ENCODE measurements at places on chromosomes 5 and 9.
A peak's percentile ranks its signal among the peaks of the same experiment; 100 is the strongest.

GRCh38 chr5:133065471-133065870 is 13.7 kb downstream of the HSPA4 start:
- DNase-seq: no peak

DNA sequence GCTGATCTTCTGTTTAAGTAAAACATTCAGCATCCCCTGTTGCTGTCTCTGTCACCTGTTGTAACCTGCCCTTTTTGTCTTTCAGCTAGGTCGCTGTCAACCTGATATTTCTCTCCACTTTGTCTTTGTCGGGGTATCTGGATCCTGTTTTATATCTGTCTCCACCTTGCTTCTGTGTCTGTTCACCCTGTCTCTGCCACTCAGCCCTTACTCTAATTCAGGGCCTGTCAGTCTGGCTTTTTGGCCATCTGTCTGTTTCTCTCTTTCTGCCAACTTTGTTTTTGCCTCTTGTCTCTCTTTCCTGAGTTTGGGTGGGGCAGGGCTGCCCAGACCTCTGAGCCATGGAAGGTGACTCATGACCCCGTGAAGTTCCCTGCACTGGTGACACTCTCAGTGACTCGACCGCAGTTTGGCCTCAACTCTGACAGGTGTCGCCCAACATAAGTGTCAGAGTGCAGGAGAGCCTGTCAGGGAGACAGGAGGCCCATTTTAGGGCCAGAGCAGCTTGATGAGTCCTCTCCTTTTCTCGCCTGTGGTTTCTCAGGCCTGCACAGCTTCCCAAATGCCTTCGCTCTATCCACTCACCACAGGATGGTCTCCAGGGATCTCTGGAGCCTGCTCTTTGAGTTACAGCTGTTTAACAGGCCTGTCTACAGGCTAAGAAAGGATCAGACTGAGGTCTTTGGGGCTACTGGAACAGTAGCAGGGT is 868 bp downstream of the ZBTB43 start:
- peak; percentile 88 for DNase-seq

- no peak for DNase-seq
Measured at GRCh38 chr5:138945421-138946240, 70.5 kb upstream of the LRRTM2 start.

DNA sequence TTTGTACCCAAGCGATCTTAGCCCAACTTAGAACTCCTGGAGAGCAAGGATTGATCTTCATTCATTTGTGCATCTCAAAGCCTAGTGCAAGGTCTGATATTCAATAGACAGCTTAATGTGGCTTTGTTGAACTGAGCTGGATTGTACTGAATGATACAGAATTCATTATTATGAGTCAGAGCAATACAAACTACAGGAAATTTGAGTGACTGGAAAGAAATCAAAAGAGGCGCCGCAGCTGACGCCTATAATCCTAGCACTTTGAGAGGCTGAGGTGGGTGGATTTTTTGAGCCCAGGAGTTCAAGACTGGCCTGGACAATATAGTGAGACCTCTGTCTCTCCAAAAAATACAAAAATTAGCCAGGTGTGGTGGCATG is 58.6 kb downstream of the ENC1 start:
- DNase-seq: no peak

DNA sequence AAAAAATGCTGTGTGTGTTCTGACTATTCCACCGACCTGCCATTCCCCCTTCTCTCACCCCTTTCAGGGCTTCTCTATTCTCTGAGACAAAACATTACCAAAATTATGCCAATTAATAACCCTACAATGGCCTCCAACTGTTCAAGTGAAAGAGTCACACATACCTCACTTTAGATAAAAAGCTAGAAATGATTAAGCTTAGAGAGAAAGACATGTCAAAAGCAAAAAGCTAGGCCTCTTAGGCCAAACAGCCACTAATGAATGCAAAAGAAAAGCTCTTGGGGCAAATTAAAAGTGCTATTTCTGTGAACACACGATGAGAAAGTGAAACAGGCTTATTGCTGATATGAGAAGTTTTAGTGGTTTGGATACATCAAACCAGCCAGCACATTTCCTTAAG is 279.6 kb upstream of the GRAMD2B start:
- no peak for DNase-seq

DNA sequence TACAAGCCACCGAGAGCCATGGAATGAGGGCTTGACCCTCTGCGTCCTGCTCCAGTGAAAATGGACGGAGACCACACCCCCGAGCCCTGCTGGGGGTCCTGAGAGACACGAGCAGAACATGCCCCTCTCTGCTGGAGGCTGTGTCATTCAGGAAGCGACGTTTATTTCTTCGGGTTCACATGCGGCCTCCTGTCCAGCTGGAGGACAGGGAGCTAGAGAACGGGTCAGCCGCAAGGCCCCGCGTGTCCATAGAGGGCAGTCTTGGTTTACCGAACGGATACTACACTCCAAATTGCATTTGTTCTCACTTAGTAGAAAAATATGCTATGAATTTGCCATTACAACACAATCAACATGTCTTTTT is 36.1 kb downstream of the MRPL36 start:
- peak; percentile 56 for DNase-seq

DNA sequence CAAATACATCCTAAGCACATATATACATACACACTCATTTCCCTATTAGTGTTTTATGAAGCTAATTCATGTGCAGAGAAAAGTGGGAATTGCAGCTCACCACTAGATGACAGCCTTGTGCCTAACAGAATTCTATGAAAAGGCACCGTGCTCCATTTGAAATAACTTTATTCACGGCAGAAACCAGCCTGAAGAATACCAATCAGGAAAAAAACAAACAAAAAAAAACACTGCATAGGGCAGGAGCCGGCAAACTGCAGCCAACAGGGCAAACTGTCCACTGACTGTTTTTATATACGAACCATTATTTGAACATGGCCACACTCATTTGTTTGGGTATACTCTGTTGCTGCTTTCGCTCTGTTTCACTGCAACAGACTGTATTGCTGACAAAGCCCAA is 33.6 kb downstream of the ERMP1 start:
- DNase-seq: peak; percentile 44

- no peak for DNase-seq
Measured at GRCh38 chr9:79984429-79985067, 412.8 kb downstream of the TLE4 start.

DNA sequence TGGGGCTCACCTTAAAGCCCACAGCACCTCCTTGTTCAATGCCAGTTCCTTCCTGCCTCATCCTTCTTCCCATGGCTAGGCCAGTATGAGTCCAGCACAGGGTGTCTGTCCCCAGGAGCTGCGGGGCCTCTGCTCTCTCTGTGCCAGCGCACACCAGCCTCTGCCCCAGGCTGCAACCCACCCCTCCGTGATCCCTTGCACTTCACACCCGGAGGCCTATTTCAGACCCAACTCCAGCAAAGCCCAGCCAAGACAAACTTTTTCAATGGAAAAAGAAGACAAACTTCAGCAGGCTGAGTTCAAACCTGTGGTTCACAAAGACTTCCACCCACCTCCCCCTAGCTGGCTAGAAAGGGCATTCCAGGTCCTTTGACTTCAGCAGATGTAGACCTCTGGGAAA is 56.2 kb upstream of the OTULINL start:
- no peak for DNase-seq

DNA sequence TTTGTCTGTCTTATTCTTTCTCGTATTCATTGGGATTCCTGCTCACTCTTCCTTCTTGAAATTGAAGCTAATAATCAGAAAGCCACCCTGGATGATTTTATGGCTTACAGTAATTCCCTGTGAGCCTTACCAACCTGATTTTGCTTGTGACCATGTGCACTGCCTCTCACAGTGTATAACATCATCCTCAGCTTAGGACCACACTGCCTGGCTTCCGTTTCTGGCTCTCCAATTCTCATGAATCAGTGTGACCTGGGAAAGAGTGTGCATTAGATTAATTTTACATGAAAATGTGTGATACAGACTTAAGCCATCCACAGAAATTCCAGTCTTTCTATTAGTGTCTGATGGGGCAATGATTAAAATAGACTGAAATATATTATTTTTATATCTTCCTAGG is 126.8 kb upstream of the DMRT1 start:
- no peak for DNase-seq

DNA sequence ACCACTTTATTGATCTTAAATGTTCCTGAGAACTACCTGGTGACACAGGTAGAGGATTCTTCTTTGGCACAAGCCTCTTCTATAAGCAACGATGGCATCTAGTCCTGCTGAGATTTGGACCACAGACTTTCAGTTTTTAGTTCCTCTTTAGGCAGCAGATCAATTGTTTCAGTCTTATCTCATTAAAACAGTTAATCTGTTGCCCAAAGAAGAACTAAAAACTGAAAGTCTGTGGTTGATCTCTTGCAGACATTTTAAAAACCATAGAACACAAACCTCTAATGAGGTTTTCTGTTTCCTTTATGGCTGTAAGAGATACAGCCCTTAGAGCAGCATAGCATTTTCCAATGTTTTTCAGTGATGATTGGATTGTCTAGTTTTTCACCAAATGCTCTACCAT is 480.9 kb downstream of the MTRR start:
- DNase-seq: no peak

- DNase-seq: no peak
Measured at GRCh38 chr9:126155756-126156664, 170.6 kb upstream of the MVB12B start.

GRCh38 chr9:90054810-90055209 is 450.0 kb downstream of the GADD45G start:
- no peak for DNase-seq

DNA sequence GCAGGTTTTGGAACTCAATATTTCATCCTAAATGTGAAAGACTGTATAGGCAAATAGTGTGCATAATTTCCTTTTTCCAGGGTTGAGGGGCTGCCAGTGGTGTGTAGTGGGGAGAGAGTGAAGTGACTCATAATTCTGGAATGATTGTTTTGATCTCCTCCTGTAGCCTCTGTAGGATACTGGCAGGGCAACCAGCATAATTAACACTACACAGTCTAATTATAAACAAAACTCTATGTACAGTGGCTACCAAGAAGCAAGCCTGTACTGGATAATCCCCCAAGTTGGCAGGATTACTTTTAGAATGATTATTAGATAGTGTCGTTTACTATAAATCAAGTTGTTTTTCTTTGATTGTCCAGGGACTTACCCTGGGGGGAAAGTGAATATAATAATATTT is 32.2 kb downstream of the LNPEP start:
- peak; percentile 68 for DNase-seq

- DNase-seq: no peak
Measured at GRCh38 chr5:68187268-68188055, 28.1 kb upstream of the PIK3R1 start.

DNA sequence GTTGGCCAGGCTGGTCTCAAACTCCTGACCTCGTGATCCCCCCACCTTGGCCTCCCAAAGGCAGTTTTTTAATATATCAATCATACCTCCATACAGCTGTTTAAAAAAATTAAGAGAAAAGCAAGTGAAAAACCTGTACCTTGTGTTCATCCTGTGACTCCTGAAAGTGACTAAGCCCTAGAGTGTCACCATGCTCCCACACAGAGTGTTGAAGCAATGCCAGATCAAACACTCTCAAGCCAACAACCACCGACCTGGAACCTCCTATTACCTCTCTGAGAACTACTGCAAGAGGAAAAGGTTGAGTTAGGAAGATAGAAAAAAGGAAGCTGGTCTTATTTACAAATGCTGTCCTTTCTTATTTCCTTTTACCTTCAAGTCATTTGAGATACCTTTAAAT is 123.5 kb downstream of the RASEF start:
- DNase-seq: no peak

- peak; percentile 87 for DNase-seq
Measured at GRCh38 chr5:54807421-54807820, 178.0 kb downstream of the ESM1 start.

DNA sequence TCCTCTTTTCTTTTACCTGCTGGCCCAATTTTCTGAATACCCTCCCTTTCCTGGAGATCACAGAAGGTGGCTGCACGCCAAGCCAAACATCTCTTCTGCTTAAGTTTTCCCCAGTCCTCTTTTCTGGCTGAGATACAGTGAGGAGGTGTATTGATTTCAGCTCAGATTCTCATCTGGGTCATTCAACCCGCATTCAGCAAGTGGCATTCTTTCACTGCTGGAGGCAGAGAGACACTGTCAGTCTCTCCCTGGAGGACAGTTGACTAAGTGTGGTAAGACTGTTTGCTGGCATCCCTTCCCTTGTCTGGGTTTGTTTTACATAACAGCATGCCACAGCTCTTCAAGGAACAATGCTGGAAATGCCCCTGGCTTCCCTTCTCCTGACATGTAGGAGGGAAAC is 60.5 kb downstream of the GABRG2 start:
- no peak for DNase-seq

- DNase-seq: peak; percentile 91
Measured at GRCh38 chr9:116594547-116594946, 92.6 kb upstream of the TRIM32 start.

DNA sequence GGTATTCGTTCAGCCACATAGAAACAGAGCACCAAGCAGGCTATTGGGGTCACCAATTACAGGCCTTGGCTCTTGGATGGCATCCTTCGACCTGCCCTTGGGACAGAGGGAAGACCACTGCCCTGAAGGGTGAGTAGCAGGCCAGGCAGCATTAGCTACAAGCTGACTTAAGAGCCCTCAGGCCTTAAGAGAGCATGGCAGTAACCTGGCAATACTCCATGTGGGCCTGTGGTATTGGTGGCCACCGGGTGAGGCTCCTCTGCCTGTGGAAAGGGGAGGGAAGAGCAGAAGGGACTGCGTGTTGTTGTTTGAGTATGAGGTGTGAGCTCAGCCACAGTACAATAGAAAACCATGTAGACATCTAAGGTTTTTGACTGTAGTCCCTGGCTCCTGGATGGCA is 170.6 kb downstream of the MCTP1 start:
- no peak for DNase-seq

GRCh38 chr5:132478366-132478871 is 12.2 kb downstream of the IRF1 start:
- no peak for DNase-seq

GRCh38 chr5:56211298-56211865 is 21.7 kb downstream of the ANKRD55 start:
- DNase-seq: peak; percentile 87

GRCh38 chr9:125438506-125439433 is 177.1 kb downstream of the GAPVD1 start:
- DNase-seq: no peak

- no peak for DNase-seq
Measured at GRCh38 chr9:34927061-34927460, 31.0 kb upstream of the PHF24 start.
